ENCODE measurements at places on chromosomes 4 and X.

DNA sequence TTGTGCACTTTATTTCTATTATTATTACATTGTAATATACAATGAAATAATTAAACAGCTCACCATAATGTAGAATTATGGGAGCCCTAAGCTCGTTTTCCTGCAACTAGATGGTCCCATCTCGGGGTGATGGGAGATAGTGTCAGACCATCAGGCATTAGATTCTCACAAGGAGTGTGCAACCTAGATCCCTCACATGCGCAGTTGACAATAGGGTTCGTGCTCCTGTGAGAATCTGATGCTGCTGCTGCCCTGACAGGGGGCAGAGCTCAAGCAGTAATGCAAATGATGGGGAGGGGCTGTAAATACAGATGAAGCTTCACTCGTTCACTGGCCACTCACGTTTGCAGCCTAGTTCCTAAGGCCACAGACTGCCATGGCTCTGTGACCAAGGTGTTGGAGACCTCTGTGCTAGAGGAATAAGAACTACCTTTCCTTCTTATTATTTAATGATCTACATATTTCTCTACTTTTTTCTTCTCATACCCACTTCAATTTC is 492.9 kb upstream of the INTU start:
- DNase-seq = no peak

- no peak for DNase-seq
These were observed 1472.0 kb downstream of the FAM133A start for GRCh38 chrX:95145848-95146490.

DNA sequence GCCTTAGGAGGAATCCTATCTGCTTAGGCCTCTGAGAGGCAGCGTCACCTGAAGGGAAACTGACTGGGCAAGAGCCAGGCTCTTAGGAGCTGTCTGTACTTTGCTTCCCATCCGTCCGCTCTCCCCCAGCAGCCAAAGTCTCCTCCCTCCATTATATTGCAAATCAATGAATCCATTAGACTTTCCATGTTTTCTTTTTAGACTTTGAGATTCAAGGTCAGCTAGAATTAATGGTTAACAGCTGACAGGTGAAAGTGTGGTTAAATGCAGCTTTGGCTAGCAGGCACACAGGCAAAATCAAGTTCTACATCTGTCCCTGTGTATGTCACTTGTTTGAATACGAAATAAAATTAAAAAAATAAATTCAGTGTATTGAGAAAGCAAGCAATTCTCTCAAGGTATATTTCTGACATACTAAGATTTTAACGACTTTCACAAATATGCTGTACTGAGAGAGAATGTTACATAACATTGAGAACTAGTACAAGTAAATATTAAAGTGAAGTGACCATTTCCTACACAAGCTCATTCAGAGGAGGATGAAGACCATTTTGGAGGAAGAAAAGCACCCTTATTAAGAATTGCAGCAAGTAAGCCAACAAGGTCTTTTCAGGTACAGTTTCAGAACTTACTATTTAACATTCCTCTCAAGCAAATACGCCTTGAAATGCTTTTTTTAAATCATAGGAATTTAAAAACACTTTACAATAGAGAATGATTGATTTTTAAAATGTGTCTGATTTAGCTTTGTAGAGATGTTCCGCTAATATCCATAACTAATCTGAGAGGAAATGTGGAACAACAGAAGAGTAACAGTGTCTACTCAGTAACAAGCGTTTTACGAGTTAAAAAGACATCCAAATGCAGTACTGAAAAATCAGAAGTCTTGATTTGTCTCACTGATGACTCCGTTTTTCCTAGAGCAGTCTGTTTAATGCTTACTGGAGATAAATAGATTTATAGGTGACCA is at the start of gene F11:
TSS of gene F11 (plus strand) at position 507 of the 970 bp plus-strand sequence. CDS start 948 bp downstream, outside the sequence.
- DNase-seq = peak; percentile 59

DNA sequence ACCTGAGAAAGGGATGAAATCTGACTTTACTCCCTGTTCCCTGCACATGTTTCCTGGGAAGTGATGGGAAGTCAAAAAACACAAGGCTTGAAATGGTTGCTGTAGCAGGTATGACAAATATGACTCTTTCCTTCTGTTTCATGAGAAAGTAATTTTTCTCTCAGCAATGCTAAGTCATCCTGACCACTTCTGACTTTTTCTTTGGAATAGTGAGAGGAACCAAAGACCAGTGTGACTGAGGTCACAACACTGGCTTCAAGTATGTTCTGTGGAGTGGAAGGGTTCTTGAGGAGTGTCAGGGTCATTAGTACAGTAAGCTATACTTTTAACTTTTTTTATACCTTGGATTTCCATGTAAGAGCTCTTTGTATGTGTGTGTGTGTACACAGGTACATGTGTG is 225.3 kb downstream of the PPP3CA start:
- no peak for DNase-seq

- no peak for DNase-seq
These were observed 176.5 kb downstream of the FBXW7 start for GRCh38 chr4:152359208-152360044.

DNA sequence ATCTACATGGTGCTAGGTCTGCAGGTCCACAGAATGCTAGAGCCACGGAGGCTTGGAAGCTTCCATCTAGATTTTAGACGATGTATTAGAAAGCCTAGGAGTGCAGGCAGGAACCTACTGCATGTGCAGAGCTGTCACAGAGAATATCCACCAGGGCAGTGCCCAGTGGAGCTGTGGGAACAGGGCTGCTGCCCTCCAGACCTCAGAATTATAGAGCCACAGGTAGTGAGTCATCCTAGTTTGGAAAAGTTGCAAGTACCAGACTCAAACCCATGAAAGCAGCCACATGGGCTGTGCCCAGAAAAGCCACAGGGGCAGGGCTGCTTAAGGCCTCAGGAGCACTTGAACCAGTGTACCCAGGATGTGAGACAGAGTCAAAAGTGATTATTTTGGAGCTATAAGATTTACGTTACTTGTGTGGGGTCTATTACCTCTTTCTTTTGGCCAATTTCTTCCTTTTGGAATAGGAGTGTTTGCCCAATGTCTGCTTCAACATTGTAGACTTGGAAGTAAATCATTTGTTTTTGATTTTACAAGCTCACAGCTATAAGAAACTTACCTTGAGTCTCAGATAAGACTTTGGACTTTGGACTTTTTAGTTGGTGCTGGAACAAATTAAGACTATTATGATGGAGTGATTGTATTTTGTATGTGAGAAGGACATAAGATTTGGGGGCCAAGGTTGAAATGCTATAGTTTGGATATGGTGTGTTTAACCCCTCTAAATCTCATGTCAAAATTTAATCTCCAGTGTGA is 143.5 kb upstream of the CHRDL1 start:
- no peak for DNase-seq

- no peak for DNase-seq
These were observed 6.0 kb downstream of the RPA4 start for GRCh38 chrX:96889726-96890125.

DNA sequence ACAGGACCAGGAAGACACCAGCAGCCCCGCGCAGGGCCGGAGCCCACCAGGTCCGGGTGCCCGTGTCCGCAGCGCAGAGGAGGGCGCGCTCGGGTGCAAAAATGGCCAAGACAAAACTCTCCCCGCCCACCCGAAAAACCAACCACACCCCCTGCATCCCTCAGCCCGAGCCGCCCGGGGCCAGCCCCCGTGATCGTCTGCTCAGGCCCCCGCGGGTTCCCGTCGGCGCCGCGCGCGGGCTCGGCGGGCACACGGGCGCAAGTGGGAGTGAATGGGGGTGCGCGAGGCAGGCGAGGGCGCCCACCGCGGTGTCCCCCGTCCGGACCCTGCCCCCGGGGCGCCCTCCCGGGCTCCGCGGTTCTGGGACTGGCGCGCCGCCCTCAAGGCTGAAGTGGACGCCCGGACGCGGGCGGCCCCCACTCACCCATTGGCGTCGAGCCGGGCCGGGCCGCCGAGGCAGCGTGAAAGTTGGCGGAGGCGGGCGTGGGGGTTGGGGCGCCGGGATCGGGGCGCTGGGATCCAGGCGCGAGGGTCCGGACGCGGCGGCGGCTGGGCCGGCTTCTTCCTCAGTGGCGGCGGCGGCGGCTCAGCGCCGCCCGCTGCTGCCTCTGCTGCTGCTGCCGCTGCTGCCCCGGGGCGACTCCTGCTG is 393 bp downstream of the SH3KBP1 start:
- DNase-seq = no peak

- DNase-seq = no peak
These were observed 7.4 kb downstream of the DCAF8L2 start for GRCh38 chrX:27597508-27597907.

DNA sequence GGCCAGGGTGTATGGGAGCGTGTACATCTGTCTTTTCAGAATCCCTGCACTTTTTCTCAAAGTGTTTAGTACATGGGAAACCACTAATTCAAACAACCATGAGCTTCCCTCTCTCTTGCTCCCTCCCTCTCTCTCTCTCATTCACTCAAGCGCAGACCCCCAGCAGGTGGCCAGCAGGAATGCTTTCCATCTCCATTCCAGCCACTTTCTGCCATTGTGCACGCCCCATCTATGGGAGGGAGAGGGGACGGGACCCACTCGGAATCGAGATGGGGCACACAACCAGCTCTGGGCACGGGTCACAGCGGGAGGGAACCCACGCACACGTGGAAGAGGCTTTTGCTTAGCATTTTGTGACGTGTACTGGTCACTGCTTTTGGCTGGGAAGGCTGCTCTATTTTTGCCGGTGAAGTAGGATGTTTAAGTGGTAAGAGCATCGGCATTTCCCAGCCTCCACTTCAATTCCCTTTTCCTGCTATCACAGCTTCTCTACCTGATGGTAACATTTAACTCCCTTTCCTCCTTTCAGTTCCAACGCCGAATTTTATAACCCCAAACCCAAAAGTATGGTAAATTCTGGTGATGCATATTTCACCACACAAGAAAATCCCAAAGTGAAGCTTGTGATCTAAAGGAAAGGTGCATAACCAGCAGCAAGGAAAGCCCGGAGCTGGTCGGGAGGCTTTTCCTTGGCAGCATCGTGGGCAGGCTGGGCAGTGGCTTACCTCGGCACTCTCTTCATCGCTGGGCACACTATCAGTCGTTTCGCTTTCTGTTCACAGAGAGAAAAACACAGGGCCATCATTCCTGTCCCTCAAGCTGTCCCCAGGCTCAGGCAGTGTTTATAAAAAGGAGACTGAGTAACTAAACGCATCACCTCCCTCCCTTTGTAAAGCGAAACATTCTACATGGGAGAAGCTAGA is 84.1 kb downstream of the IRF2 start:
- no peak for DNase-seq

GRCh38 chr4:161522031-161522430 is 641.8 kb downstream of the FSTL5 start:
- no peak for DNase-seq

DNA sequence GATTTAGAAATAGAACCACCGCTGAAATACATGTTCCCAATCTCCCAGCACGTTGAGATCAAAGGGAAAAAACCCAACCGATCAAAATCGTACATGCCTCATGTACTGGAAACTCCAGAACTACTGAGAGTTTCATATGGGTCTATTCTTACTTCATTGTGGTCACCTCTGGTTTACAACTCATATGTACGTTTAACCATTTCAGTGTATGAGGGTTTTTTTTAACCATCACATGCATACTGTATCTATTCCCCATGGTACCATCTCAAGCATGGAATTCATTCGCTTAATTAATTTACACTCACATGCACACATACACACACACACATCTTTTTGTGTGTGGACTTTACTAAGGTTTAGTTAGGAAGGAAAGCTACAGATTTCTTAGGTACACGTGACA is 46.0 kb upstream of the CLNK start:
- no peak for DNase-seq

DNA sequence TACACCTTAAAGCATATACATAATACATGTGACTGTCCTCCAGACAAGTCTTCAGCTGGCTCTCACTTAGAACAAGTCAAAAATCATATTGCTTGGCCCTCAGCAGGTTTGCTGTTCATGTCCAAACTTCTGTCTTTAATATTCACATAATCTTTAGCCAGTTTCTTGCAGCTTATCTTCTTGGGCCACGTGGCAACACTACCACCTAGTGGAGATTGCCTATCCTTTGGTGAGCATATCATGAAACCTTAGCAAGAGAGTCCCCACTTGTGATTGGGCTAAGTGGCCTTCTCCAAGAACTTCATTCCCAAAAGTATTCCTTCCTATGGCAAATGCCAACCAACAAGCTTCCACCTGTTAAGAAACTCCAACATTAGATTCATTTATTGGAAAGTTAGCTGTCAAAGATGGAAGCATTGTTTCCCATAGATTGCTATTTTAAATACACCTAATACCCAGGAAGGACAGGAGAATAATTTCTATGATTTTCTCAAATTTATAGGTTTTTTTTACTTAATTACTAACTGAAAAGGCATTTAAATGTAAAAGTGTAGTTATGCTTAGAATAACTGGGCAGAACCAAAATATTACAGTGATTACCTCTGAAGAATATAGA is 231.9 kb upstream of the INTU start:
- peak; percentile 51 for DNase-seq

GRCh38 chr4:10321931-10322330 is 135.3 kb downstream of the ZNF518B start:
- no peak for DNase-seq

DNA sequence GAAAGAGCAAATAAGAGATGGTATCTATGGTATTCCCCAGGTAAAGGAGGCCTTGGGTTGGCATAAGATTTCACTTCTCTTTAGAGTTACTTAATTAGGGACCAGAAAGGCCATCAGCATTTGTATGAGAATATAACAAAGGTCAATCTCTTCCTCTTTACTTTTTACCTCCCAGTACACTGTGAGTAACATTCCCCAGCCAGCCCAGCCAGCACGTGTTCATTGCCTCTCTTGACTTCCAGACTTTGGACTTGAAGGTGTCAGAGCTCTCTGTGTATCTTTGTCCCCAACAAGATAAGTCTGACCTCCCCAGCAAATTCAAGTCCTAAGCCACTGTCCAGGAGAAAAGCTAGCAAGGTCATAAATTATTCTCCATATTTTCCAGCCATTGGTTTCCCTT is 110.5 kb downstream of the AR start:
- DNase-seq = peak; percentile 61

- no peak for DNase-seq
These were observed 239.2 kb upstream of the GNPDA2 start for GRCh38 chr4:44965435-44966095.

- peak; percentile 79 for DNase-seq
These were observed 1.6 kb downstream of the SLC49A3 start for GRCh38 chr4:687048-687970.

GRCh38 chr4:101198682-101199339 is 148.5 kb downstream of the PPP3CA start:
- no peak for DNase-seq

DNA sequence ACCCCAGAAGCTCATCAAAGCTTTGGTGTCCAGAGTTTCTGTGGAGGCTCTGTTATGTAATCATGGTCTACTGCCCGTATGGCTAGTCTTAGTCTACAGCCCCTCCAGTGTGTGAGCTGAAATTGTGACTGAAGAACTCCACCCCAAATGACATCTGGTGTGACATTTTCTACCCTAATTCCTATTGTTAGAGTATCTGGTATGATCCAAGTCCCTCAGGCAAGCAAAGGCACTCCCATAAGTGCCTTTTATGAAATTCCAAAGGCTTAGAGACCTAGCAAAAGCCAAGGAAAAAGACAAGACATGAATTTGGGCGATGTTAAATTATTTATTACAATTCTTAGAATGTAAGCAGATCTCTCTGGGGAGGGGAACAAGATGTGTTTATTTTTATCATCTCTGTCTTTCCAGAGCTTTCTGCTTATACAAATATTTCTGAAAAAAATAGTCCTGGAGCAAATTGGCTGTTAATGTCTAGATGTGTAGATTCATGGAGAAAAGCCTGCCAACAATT is 417.4 kb downstream of the CCSER1 start:
- DNase-seq = no peak

Measured in mucosa of gallbladder (tissue), 1 donor.